ENCODE measurements at places on chromosomes 4 and X. TPM values are rescaled to one million over a fixed set of nuclear protein-coding genes. Genes with fewer than 3 reads are reported as not detected.

The KLF8 gene
- total RNA-seq = 4.9 TPM

The ZAR1 gene
- not detected for total RNA-seq

The UGDH gene
- 31.3 TPM for total RNA-seq

- DNase-seq = peak; percentile 92
- peak within 1 kb of the TSS; percentile 91 for H3K4me3 ChIP-seq
- H3K4me1 ChIP-seq = peaks cover 19% of the 10 kb centered on the region
- peaks cover 22% of the 10 kb centered on the region for H3K36me3 ChIP-seq
- no peaks in the 10 kb centered on the region for H3K27me3 ChIP-seq
Measured at GRCh38 chrX:48696301-48696908, at the start of gene SUV39H1. Gene SUV39H1 (plus strand): TSS chrX:48696734. CDS start chrX:48696785, 51 bp downstream.

- DNase-seq = no peak
- H3K4me3 ChIP-seq = peak overlapping the region; percentile 60
- peaks cover 32% of the 10 kb centered on the region for H3K27me3 ChIP-seq
- H3K4me1 ChIP-seq = peaks cover 5% of the 10 kb centered on the region
- no peaks in the 10 kb centered on the region for H3K36me3 ChIP-seq
Measured at GRCh38 chr4:74037076-74037955, 1.2 kb downstream of the CXCL3 start.

DNA sequence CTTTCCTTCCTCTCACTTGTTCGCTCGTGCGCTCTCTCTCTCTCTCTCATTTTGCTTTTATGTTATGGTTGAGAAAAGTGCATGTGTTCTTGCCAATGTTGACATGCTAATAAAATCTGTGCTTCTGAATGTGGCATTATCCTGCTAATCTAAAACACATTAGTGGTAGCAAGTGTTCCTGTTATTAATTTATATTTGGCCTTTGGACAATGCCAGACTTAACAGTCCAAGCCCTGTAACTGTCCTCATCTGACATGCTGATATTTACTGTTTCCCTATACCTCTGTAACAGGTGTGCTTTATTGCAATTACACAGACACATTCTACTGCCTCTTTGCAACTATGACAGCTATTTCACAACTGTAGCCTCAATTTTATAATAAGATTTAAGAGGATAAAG is 2.7 kb downstream of the PPARGC1A start:
- no peaks in the 10 kb centered on the region for H3K36me3 ChIP-seq
- no peak overlapping the region for H3K4me3 ChIP-seq
- peaks cover 21% of the 10 kb centered on the region for H3K27me3 ChIP-seq
- H3K27ac ChIP-seq = no peak overlapping the region
- H3K4me1 ChIP-seq = peaks cover 19% of the 10 kb centered on the region

DNA sequence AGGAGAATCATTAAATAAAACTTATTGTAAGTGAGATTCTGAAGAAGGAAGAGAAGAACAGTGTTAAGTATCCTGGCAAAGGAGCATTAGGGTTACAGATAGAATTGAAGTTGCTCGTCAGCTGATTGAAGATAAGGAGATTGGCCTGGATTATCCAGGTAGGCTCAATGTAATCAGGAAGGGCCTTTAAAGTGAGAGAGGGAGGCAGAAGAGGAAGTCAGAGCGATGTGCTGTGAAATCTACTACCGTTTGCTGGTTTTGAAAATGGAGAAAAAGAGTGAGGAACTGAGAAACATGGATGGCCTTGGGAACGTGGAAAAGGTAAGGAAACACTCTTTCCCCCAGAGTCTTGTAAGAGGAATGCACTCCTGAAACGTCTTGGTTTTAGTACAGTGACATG is 245.7 kb downstream of the ANTXR2 start:
- no peak overlapping the region for H3K4me3 ChIP-seq
- H3K36me3 ChIP-seq = no peaks in the 10 kb centered on the region

- H3K4me3 ChIP-seq = no peak overlapping the region
- H3K36me3 ChIP-seq = no peaks in the 10 kb centered on the region
- H3K4me1 ChIP-seq = no peaks in the 10 kb centered on the region
Measured at GRCh38 chr4:20319825-20320612, 68.3 kb downstream of the SLIT2 start.

All from activated CD4-positive, alpha-beta T cell treated with anti-CD3 and anti-CD28 coated beads for 36 hours (primary cell).